ENCODE measurements at places on chromosomes 1 and 21.

- DNase-seq, result no peak
These were observed 3.7 kb upstream of the IGSF3 start for GRCh38 chr1:116671072-116671760.

DNA sequence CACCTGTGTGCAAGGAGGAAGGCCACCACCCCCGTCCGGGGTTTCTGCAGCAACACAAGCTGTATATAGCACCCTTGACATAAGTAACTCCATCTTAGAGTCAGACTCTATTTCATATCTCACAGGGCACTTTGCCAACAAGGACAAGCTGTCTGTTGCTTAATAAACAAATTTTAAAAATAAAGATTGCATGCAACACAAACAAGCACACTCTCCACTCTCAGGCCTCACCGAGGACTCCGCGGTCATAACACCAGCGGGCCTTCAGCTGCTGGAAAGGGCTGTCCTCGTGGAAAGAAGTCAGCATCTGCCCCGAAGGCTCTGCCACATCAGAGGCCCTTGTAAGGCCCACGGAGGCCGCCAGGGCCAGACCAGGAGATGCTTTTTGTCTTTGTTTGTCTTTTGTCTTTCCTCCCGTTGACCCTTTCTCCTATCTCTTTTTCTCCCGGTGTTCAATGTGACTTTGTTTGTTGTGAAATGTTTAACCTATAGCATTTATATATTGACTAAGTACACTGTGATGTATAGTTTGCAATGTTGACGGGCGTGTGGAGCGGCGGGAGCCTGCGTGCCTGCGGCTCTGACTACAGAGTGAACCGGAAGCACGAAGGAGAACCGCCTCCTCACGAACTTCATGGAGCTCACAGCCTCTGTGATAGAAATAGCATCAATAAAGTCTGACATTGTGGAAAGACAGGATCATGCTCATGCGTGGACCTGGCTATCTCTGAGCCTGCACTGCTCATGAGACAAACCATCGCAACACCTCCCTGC is 24.1 kb downstream of the MEGF6 start:
- no peak for DNase-seq

DNA sequence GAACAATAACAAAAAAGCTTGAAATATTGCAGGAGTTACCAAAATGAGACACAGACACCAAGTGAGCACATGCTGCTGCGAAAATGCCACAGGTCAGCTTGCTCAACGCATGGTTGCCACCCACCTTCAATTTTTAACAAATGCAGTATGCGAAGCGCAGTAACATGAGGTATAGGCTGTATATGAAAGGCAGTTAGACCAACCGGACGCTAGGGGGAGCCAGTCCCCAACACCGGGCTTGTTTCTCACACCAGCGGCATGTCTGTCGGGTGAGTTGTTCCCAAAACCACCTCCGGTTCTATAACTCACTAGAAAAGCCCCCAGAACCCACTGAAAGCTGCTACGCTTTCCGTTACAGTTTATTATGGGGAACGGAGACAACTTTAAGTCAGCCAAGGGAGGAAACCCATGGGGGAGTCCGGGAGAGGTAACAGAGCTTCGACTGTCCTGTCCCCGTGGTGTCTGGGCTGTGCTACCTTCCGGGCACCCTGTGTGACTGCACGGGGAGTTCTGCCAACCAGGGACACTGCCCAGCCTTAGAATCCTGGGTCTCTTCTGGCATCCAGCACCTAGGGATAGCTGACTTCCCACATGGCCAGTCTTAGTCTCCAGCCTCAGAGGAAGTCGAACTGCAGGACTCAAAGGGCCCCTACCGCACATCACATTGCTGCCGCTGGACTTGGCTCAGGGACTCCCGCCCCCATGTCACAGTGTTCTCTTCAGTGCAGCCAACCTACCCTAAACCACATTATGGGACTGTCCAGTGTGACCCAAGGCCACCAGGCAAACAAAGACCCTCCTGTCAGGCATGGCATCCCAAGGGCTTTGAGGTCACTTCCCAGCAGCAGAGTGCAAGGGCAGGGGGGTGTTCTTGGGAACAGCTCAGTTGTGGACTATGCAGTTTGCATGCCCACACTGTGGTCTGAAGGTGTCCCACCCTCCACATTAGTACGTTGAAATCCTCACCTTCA is 14.0 kb downstream of the RNF187 start:
- peak; percentile 88 for DNase-seq

GRCh38 chr1:34444516-34444915 is 267.8 kb downstream of the C1orf94 start:
- no peak for DNase-seq

DNA sequence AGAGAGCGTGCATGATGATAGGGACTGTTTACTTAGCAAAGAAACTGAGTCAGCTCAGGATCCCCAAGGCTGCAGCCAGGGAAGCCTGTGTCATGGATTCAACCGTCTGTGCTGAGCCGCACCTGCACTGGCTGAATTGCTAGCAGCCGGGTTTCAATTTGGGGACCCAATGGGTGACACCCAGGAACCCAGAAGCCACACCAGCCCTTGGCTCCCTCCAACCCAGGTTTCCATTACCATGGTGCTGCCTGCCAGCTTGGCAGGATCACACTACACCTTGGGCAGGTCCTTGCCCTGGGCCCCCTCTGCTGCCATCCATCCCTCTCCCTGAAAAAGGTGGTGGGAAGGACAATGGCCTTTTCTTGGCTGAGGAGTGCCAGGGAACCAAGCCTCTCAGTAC is 64.0 kb upstream of the CLDN14 start:
- no peak for DNase-seq

DNA sequence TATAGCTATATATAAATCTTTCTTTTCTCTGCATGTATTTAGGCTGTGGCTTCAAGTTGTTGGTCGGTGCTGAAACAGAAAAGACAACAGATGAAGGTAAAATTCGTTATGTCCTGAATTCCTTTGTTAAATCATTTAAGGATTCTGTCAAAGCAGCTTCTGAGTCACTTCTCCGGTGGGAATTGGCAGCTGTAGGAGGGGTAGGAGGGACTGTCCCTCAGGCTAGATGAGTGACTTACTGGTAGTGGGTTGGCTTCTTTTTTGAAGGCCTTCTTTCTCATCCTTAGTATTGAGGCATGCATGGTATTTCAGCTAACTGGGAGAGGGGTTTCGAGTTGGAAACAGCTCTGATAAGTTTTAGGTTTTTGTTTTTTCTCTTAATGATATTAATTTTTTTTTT is 22.1 kb upstream of the NEXN start:
- DNase-seq, result no peak

GRCh38 chr1:154093699-154094098 is 61.2 kb downstream of the NUP210L start:
- DNase-seq, result no peak

DNA sequence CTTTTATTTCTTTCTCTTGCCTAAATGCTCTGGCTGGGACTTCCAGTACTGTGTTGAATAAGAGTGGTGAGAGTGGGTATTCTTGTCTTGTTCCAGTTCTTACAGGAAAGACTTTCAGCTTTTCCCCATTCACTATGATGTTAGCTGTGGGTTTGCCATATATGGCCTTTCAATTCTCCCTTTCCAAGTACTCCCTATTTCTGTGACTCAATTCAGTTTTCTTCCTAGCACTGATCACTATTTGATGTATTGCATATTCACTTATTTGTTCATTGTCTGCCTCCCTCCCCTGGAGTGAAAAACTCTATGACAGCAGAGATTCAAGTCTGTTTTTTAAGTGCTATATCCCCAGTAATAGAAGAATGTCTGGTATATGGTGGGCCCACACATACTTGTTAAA is 618.2 kb upstream of the CAMK1G start:
- DNase-seq, result no peak

- DNase-seq, result no peak
These were observed 64.8 kb downstream of the ATP2B4 start for GRCh38 chr1:203691447-203691846.
